ENCODE measurements at places on chromosomes 11 and 22. TPM values are rescaled to one million over a fixed set of nuclear protein-coding genes. Genes with fewer than 3 reads are reported as not detected.

ANO3 gene
- under 0.01 TPM for total RNA-seq

PRR33 gene
- not detected for total RNA-seq

TUG1 gene
- 88.1 TPM for total RNA-seq

OR2AT4 gene
- total RNA-seq = not detected

RIMBP3C gene
- 0.64 TPM for total RNA-seq

ANO5 gene
- 0.32 TPM for total RNA-seq

UCP3 gene
- 1.7 TPM for total RNA-seq

APIP gene
- total RNA-seq = 22.5 TPM

HPX gene
- under 0.01 TPM for total RNA-seq

TRIM49 gene
- total RNA-seq = not detected

TEX54 gene
- not detected for total RNA-seq

TNNI2 gene
- not detected for total RNA-seq

CLMP gene
- 115 TPM for total RNA-seq

OR52A1 gene
- total RNA-seq = not detected

GRM5 gene
- total RNA-seq = under 0.01 TPM

PHOX2A gene
- total RNA-seq = not detected

MAPK8IP2 gene
- 0.43 TPM for total RNA-seq

Data from fibroblast of villous mesenchyme (primary cell).